ENCODE measurements at places on chromosomes 6 and 20.

GRCh38 chr6:157534134-157534871, 153.3 kb downstream of the ZDHHC14 start:
- no peak for DNase-seq

- no peak for DNase-seq
Observed at GRCh38 chr20:3819411-3820047, 818 bp upstream of the AP5S1 start.

GRCh38 chr20:62377615-62378178, 9.2 kb upstream of the RPS21 start:
- DNase-seq, result no peak

DNA sequence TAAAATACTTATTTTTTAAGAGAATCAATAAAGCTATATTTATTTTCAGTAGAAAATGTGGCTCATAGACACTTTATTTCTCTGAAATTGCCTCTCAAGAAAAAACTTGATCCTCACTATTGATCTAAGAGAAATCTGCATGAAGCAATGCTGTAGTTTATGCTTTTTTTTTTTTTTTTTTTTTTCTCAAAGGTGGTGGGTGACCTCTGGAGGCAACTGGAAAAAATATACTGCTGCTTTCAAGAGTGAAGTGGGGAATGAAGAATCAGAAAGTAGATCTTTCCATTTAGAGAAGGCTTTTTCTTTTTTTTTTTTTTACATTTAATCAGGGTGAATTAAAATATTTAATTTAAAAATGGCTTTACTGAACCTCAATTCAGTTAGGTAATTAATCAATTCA, 169.3 kb downstream of the SLC16A10 start:
- no peak for DNase-seq

DNA sequence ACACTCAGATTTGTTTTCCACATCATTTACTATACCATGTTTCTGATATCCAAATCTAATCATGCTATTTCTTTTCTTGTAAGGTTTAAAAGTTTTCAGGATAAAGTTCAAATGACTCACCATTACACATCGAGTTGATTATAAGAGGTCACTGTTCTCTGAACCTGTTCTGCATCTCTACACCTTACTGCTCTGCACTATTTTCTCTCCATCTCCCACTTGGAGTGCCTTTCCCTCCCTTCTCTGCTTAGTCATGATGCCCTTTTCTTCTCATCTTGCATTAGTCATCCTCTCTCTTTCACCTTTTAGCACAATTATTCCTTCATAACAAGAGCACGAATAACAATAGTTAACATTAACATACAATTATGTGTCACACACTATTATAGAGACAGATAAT, 37.5 kb upstream of the FUT9 start:
- no peak for DNase-seq

DNA sequence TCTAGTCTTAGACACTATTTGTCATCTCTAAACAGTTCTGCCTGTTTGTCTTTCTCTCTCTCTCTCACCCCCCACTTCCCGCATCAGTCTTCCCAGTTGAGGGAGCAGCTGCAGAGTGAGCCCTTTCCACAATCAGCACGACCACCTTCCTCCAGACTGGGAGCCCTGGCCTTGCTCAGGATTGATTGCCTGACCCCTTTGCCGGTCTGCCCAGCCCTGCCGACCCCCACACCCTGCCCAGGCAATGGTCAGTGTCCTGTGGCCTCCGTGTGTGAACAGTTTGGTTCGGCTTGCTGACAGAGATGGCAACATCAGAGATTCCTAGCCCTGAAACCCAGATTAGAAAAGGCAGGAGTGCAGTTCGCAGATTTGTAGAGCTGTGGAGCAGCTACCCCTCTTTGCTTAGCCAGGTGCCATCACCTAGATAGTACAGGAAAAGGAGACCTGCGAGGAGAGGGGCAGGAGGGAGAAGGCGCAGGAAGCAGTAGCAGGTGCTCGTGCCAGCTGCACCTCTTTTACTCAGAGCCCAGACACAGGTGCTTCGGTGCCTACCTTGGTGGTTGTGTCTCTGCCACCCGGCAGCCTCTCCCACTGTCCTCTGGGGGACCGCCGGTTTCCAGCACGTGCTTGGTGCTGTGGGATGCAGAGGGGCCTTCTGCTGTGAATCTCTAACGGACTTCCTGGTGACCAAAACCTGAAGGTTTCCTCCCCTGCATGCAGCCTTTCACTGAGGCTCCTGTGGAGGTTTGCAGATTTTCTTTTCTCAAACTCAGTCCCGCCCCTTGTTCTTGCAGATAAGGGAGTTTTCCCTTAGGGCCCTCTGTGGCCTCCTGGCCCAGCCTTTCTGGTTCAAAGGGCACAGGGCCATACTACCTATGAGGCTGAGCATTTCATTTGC, 92.4 kb downstream of the SCML4 start:
- no peak for DNase-seq

GRCh38 chr6:168562576-168563151, 121.7 kb downstream of the SMOC2 start:
- DNase-seq, result no peak

DNA sequence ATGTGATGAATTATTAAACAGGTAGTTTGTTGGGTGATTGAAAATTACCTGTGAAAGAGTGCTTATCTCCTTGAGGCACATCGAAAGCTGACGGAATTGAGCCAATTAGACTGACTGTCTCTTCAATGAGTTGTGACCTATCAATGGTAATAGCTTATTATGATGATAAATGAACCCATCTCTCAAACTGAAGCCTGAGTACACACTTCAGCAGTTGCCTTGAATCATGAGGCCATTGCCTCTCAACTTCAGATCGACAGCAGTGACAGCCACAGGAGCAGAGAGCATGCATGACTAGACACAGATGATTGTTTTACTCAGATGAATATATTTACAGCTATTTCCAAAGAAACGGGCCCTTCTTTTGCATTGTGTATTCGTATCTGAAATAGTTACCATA, 323.9 kb downstream of the LAMA2 start:
- DNase-seq, result no peak

GRCh38 chr6:112831022-112831421, 483.9 kb downstream of the RFPL4B start:
- no peak for DNase-seq

DNA sequence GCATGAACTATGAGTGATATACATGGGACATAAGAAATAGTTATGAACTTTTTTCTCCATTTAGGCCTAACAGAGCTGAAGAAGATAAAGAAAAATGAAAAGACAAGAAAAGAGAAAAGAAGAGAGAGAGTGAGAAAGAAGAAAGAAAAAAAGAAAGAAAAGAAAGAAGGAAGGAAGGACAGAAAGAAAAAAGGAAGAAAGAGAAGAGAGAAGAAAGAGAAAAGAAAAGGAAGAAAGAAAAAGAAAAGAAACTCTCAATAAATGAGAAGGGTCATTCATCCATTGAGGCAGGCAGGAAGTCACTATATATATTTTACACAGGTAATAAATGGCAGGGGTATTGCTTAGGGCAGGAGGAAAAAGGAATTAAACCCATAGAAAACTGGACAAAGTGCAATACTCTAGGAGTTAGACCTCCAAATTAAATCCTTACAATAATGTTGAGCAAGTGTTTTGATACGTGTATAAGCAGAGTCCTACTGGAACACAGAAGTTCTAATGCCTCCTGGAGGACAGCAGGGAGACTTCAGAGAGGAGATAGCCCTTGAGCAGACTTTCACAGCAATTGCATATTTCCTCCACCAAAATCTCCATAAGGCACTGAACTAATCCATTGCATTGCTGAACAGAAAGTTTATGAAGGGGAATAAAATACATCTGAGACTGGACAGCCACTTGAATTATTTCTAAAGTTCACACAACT, 86.4 kb upstream of the TENT5A start:
- no peak for DNase-seq

DNA sequence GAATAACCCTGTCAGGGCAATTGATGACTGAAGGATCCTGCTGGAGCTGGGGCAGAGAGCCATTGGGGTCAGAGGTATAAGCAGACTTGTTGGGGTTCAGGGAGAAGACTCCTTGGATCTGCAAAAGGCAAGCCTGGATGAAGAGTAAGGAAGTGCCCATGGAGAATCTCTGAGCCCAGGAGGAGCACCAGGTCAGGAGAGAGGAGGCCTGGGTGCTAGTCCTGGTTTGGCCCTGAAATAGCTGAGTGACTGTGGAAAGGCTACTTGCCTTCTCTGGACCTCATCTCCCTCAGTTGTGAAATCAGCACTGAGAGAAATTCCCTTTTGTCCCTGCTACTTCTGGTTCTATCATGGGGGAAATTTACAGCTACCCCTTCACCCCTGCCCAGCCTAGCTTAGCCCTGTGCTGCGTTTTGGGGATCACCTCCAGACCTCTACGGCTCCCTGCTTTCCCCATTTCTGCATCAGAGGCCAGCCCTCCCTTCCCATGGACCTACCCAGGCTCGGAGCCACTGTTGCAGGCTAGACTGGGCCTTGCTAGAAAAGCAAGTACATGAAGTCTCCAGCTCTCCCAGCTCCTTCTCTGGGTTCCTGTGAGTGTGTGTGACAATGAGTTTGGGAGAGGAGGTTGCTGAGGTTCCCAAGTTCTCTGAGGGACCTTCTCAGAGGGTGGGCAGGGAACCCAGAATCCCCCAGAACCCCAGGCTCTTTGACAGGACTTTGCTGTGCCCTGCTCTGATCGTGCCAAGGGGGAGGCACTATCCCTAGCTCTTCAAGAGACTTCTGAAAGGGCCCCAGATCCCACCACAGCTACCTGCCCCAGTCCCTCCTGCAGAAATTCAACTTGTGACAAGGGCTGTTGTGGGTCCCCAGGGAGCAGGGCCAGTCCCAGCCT, 2.3 kb upstream of the NCR2 start:
- DNase-seq, result no peak

- DNase-seq, result no peak
Observed at GRCh38 chr6:52328303-52328662, 33.7 kb upstream of the PAQR8 start.

DNA sequence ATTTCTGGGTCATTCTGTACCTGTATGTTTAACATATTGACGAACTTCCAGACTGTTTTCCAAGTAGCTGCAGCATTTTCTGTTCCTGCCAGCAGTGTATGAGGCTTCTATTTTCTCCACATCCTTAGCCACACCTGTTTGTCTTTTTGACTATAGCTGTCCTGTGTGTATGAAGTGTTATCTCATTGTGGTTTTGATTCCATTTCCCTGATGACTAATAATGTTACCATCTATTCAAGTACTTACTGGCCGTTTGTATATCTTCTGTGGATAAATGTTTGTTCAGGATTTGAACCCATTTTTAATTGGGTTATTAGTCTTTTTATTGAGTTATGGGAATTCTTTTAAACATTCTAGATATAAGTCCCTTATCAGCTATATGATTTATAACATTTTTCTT, 95.2 kb downstream of the JAG1 start:
- DNase-seq, result no peak

- no peak for DNase-seq
Observed at GRCh38 chr20:50281831-50282591, 91.4 kb downstream of the CEBPB start.

GRCh38 chr6:139135578-139136545, 982 bp downstream of the HECA start:
- peak; percentile 42 for DNase-seq

- DNase-seq, result no peak
Observed at GRCh38 chr6:151905072-151905471, 97.6 kb downstream of the ESR1 start.

DNA sequence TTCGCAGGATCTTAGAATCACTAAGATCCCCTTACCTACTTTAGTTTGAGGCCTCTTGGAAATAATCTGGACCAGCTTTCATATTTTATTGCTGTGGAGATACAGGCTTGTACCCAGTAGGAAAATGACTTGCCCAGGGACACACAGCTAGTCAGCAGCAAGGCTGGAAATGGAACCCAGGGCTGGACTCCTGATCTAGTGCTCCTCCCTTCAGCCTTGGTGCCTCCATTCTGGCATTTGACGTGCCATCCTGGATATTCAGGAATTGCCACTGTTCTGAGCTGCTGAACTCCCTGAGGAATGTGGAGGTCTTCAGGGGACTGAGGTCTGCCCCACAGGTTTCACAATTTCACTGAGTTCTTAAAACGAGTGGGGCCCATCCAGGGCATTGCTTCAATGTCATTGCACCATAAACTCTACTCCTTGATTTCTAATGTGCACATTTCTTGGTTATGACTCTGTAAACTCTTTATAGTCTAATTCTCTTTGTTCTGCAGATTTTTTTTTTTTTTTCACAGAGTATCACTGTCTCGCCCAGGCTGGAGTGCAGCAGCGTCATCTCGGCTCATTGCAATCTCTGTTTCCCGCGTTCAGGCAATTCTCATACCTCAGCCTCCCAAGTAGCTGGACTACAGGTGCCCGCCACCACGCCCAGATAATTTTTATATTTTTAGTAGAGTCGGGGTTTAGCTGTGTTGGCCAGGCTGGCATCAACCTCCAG, 26.7 kb upstream of the CDKN1A start:
- DNase-seq, result no peak

DNA sequence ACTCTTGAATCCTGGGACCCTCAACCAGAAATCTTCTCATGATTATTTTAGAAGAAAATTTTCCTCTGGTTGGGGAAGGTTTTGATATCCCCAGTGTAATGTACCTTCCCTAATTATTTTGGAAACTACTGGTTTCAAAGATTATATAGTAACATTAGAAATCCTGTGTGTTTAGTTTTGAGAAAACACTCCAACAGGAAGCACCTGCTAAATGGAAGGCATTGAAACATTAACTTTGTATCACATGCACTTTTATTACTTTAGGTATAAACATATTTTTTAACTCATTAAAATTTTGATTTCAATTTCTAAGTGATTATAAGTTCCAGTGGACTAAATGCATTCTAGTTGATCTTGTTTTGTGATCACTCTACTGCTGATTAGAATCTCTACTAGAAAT, 109.3 kb downstream of the SESN1 start:
- DNase-seq, result no peak

DNA sequence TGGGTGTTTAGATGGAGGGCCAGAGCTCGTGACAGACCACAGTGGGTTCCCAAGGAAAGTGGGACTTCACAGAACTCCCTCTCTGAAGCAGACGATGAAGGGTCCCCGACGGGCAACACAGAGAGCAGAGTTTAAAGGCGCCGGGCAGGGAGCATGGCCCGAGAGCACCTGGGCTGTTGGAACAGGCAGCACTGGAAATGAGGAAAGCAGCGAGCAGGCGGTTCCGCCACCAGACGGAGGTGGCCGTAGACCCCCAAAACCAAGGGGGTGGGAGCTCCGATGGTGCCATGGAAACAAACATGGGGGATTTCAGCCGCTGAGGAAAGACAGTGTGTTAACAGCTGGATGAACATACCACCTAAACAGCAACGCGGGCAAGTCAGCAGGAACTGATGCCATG, 27.5 kb upstream of the INSM1 start:
- no peak for DNase-seq

- DNase-seq, result no peak
Observed at GRCh38 chr20:62449951-62450691, 22.8 kb upstream of the RBBP8NL start.
